Stimulated activated CD8-positive, alpha-beta memory T cell treated with anti-CD3 and anti-CD28 coated beads, Interleukin-7, amount 100 ng/mL, for 1 hour (primary cell): ENCODE measurements at places on chromosomes 6 and 20.

DNA sequence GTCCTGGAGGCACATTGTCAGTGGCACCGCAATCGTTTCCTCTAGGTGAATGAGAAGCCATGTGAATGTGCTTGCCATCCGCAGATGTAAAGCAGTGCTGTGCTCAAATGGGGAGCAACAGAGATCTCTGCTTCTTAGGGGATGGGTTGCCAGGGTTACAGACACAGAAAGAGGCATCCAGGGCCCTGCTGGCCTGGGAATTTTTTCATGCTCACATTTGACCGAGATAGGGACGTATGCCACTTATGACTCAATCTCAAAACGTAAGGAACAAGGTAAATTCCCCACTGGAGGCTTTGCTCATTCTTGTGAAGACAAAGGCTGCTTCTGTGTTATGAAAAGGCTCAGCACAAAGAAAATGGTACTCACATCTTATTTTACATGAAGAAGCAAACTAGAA, 11.0 kb downstream of the C6orf118 start:
- DNase-seq, result no peak

GRCh38 chr6:109304284-109305015, 77.8 kb downstream of the CD164 start:
- DNase-seq, result no peak

GRCh38 chr6:33848484-33848883, 44.7 kb upstream of the MLN start:
- no peak for DNase-seq

DNA sequence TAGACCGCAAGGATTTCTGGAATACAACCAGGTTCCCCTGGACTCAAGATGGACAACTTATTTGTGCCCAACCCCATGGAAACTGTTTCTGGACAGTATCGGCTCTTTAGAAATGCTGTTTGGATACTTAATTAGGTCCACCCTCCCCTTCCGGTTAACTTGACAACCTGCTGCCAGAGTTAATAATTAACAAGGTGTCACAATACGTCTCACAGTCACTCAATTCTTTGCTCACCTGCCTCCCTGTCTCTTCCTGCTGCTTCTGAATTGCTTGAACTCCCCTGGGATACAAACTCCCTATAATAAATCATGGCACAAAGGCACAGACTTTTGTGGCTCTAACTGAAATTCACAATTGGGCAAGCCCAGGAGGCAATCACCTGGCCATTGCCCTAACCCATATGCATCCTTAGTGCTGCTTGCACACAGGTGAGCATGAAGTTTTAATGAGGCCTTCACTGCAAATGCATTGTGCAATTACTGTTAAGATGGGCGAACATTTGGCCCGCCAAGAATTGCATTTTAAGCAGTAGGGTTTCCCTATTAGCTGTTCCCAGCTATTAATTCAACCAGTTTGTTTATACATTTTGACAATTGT, 504.4 kb upstream of the NOX3 start:
- DNase-seq, result no peak

GRCh38 chr6:126268092-126268491, 71.8 kb upstream of the CENPW start:
- DNase-seq, result no peak

- DNase-seq, result no peak
Measured at GRCh38 chr6:170189236-170189635, 101.6 kb downstream of the DLL1 start.

DNA sequence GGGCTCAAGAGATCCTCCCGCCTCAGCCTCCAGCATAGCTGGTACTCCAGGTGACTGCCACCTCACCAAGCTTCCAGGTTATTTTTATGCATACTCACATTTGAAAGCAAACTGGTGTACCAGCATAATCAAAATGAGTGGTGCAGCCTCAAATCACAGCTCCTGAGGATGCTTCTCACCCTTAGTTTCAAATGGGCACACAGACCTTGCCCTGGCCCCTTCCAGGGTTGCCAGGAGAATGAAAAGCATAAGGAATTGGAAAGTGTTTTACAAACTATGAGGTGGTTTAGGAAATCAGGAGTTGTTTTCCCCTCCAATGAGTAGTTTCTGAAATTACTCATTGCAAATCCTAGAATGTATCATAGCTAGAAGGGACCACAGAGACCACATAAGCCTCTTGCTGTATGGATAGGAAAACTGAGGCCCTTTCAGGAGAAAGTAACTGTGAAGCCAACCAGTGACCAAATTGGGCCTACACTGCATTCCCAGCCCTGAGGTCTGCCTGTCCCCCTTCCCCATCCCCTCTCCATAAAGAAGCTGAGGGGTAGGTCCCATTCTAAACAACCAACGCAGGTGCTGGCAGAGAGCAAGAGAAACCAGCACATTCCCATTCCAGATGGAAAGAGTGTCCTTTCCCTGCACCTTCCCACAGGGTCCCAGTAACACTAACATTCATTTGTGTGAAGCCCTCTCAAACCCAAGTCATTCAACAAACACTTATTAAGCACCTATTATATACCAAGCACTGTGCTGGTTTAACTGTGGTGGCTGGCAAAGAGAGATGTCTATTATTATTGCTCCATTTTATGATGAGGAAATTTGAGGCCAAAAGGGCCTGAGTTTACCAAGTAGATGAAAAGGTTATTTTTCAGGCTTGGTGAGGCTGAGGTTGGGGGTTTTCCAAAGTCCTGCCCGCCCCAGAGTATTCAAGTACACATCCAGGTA, 2.1 kb upstream of the E2F1 start:
- no peak for DNase-seq

- no peak for DNase-seq
Measured at GRCh38 chr6:71250099-71250602, 38.5 kb upstream of the OGFRL1 start.

- DNase-seq, result no peak
Measured at GRCh38 chr20:32792316-32792715, 27.4 kb upstream of the MAPRE1 start.

DNA sequence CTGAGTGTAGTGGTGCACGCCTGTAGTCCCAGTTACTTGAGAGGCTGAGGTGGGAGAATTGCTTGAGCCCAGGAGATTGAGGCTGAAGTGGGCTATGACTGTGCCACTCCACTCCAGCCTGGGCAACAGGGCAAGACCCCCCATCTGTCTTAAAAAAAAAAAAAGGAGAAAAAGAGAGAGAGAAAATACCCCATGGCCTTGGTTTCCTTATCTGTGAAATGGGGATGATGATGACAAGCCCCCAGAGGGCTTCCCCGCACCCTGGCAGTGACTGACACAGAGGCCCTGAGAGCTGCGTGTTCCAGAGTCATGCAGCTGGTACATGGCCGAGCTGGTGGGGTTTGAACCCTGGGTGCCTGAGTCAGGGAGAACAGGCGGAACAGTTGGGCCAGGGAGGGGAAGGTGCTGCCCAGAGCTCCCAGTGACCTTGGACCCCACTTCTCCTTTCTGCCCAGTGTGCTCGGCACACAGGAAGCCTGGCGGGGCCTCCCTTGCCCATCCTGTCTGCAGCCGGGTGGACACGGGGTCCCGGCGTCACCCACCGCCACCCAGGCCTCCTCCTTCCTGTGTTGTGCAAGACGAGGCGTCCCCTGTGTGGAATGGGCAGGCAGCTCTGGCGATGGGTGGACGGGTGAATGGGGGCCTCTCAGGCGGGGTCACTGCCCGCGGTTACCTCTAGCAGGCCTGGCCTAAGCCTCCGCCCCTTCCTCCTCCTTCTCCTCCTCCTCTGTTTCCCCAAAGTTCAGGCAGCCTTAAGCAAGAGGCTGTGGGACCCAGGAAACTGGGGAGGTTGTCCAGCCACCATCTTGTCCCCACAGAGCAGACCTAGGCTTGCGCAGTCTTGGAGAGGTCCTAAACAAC, 84.2 kb downstream of the CEBPB start:
- DNase-seq, result no peak

DNA sequence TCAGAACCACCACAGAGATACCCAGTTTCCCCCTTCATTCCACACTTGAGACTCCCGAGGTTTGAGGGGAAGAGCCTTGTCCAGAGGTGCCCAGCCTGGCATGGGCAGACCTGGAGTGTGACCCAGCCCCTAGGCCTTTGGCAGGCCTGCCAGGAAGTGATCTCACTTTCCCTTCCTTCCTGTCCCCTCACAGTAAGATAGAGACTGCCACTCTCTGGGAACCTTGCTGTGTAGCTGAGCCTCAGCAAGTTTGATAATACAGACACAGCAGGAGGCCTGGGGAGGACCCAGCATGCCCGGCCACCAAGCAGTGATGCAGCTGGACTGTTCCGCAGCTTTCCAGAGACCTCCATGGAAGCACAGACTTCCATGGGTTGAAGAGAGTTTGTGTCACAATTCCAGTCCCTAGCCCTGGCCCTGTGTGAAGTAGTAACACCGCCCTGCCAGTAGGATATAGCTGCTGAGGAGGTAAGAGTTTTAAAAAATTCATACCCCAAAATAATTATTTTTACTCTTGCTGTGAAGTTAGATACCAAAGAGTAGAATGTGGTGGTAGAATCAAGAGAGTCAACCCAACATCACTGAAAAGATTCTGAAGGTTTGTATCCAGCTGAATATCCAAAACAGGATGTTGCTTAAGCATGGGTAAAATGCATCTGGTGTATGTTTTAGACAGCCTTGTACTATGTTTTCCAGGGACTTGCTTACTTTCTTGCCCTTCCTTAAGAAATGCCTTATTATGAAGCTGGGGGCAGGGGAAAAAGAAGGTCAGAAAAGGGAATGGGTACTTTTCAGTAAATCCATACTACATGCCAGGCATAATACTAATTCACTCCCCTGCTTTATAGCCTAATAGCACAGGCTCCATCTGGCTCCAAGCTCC, 16.3 kb downstream of the PKIG start:
- no peak for DNase-seq

DNA sequence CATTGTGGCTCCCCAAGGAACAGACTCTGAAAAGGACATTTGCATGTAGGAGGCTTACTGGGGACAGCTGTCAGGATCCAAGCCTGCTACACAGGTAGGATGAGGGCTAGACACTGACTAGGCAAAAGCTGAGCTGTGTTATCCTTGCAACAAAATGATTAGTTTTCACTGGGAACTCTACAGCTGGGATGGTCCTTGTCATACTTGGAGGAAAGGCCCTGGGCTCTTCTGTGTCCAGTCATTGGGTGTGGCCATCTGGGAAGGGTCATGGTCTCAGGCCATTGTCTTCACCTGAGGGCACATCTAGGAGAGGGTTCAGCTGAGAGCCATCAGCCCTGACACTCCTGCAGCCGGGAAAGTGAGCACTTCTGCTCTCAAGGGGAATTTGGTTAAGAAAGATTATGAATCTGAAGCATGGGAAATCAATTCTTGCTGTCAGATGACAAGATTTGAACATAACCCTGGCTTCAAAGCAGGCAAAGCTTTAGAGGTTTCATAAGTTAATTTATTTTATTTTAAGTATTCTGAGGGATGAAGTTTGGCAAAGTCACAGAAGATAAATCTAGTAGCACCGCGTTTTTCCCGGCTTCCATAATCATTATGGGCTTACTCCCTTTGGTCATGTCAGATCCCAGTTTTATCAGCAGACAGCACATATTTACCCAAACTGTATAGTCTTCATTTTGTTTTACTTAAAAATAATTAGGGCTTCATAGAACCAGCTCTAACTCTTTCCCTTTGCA, 78.4 kb upstream of the SLC22A23 start:
- DNase-seq, result no peak

DNA sequence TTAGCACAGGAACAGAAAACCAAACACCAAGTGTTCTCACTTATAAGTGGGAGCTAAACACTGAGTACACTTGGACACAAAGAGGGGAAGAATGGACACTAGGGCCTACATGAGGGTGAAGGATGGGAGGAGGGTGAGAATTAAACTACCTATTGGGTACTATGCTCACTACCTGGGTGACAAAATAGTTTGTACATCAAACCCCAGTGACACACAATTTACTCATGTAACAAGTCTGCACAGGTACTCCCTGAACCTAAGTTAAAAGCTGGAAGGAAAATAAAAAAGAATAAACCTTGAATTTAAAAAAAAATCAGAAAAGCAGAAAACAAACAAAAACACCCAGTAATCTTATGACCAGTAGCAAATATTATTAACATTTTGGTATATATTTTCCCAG, 188.6 kb downstream of the TFAP2B start:
- no peak for DNase-seq

DNA sequence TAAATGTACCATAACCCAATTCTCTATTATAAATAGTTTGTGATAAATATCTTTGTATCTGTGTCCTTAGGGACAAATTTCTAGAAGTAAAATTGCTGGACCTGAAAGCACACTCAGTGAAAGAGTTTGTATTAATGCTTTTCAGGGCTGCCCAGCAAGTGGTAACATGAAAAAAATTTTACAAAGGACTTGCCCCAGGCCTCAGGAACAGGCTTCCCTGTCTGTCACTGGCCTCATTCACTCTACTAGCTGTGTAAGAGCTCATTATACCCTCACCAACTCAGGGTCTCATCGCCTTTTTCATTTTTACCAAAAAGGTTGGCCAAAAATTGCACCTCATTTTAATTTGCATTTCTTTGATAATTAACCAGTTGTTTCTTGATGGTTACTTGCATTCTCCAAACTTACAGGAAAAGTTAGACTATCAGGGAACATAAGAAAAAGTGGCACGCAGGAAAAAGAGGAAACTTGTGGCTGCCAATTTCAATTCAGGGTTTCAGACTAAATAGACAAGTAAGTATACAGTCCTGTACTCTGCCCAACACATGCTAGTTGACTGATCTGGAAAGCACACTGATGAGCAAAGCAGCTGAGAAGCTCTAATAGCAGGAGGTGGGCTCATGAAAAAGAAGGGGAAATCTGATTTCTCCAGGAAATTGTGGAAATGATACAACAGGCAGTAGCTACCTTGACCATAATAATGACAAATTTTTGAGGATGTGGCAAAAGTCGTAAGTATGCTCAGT, 161.5 kb downstream of the KIF6 start:
- no peak for DNase-seq

DNA sequence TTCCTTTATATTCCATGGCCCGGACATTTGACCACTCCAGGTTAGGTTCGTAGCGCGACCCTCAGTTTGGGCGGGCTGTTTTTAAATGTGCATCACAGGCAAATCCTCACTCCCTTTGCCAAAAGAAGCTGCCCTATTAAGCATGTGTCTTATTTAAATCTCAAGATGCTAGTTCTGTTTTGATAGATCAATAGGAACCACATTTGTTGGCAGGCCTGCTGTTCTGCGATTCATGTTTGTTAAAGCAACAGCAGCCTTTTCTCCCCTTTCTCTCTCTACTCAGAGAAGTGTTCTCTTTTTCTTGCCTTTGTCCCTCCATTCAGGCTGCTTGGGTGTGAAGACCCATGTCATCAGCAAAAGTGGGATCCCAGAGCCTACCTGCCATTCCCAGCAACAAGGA, 212.0 kb upstream of the SSTR4 start:
- DNase-seq, result no peak

GRCh38 chr6:108294297-108294726, 542 bp upstream of the AFG1L start:
- no peak for DNase-seq

- DNase-seq, result no peak
Measured at GRCh38 chr20:11305406-11305805, 612.3 kb upstream of the BTBD3 start.
